ENCODE measurements at places on chromosomes 7 and 10. TPM values are rescaled to one million over a fixed set of nuclear protein-coding genes. Genes with fewer than 3 reads are reported as not detected.

The TRIM50 gene
- not detected for total RNA-seq

The C7orf33 gene
- not detected for total RNA-seq

The AZGP1 gene
- 214 TPM for total RNA-seq

DNA sequence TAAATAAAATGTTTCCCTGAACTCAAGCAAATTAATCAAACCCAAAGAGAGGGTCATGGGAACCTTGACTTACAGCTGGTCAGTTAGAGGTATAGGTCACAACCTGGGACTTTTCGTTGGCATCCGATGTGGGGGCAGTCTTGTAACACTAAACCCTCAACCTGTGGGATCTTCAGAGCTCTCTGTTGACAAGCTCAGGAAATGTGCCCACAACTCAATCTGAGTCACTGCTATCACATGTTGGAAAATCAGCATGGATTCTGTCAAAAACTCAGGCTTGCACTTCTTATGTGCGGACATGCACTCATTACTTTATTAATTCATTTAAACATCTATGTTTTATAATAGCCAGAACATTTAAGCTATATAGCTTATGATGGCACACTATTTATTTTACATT is 424.6 kb upstream of the SORCS1 start:
- H3K27me3 ChIP-seq, result no peaks in the 10 kb centered on the region
- H3K36me3 ChIP-seq, result no peaks in the 10 kb centered on the region
- DNase-seq, result no peak
- no peak overlapping the region for H3K27ac ChIP-seq
- no peaks in the 10 kb centered on the region for H3K4me1 ChIP-seq
- no peak overlapping the region for H3K4me3 ChIP-seq

DNA sequence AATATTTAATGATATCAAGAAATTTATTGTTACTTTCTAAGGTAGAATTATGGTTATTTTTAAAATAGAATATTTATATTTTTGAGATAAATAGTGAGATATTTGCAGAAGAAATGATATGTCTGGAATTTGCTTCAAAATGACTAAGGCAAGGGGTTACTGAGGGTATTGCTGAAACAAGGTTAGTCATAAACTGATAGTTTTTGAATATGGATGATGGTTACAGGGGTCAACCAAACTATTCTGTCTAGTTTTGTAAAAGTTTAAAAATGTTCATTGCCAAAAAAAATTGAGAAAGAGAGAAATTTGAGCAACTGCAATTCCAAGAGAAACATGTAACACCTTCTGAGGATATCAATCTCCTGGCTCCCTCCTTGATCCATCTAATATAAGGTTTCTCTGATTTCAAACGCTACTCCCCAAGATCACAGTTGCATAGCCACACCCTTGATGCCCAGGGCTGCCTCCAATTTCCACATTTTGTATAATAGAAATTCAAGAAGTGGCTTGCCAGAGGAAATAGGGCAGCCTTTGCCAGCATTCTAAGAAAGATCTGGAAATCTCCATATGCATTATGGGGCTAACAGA is 159.4 kb upstream of the NAMPT start:
- no peak for DNase-seq
- no peaks in the 10 kb centered on the region for H3K36me3 ChIP-seq
- no peaks in the 10 kb centered on the region for H3K4me1 ChIP-seq
- no peak overlapping the region for H3K4me3 ChIP-seq
- H3K27me3 ChIP-seq, result no peaks in the 10 kb centered on the region
- H3K27ac ChIP-seq, result no peak overlapping the region

DNA sequence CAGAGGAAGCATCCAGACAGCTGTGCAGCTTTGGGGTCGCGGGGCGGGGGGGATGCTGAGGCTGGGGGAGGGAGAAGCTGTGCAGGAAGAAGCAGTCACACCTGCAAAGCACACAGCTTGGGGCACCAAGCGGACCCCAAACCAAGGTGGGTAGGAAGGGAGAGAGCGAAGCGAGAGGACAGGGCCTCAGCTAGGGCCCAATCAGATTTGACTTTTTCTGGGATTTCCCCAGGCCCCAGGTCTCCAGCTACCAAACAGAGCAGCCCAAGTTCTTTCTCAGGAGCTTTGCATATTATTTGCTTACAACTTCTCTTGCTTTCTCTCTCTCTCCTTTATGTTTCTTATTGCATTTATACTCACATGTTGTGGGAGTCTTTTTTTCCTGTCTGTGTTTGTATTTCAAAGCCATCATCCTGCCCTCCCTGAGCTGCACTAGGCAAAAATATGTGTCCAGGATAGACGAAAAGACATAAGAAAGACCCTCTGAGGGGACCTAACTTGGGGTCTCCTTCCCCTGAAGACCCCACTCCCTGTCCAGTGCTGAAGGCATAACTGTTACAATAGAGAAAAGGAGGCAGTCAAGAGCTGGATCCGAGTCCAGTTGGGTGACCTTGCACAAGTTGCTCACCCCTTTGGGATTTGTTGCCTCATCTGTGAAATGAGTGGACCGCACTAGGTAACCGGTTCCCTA is 50.6 kb upstream of the SMNDC1 start:
- H3K27me3 ChIP-seq, result no peaks in the 10 kb centered on the region
- DNase-seq, result no peak
- H3K27ac ChIP-seq, result no peak overlapping the region
- H3K36me3 ChIP-seq, result no peaks in the 10 kb centered on the region

- H3K27ac ChIP-seq, result no peak overlapping the region
- DNase-seq, result no peak
- H3K27me3 ChIP-seq, result no peaks in the 10 kb centered on the region
- H3K36me3 ChIP-seq, result no peaks in the 10 kb centered on the region
- H3K4me1 ChIP-seq, result peaks cover 5% of the 10 kb centered on the region
- no peak overlapping the region for H3K4me3 ChIP-seq
Measured at GRCh38 chr10:15642095-15642494, 77.6 kb downstream of the ITGA8 start.

DNA sequence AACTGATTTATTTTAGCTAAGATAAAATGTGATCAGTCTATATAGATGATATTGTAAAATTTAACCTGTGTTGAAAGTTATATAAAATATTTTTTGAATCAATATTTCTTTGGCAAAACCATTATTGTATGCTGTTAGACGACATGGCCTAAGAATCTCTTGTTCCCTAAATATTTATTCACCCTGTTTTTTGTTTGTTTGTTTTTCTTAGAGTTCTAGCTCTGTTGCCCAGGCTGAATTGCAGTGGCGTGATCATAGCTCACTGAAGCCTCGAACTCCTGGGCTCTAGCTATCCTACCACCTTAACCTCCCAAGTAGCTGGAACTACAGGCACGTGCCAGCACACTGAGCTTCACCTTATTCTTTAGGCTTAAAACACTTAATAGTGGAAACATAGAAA is 410.7 kb downstream of the ARL4A start:
- H3K36me3 ChIP-seq, result no peaks in the 10 kb centered on the region
- H3K27me3 ChIP-seq, result no peaks in the 10 kb centered on the region
- H3K4me1 ChIP-seq, result no peaks in the 10 kb centered on the region
- H3K4me3 ChIP-seq, result no peak overlapping the region

All from heart left ventricle (tissue), 16 donors.